DMS79 treated with DMSO at 0.1 percent for 48 hours (cell line): ENCODE measurements at places on chromosomes 6 and 20.

DNA sequence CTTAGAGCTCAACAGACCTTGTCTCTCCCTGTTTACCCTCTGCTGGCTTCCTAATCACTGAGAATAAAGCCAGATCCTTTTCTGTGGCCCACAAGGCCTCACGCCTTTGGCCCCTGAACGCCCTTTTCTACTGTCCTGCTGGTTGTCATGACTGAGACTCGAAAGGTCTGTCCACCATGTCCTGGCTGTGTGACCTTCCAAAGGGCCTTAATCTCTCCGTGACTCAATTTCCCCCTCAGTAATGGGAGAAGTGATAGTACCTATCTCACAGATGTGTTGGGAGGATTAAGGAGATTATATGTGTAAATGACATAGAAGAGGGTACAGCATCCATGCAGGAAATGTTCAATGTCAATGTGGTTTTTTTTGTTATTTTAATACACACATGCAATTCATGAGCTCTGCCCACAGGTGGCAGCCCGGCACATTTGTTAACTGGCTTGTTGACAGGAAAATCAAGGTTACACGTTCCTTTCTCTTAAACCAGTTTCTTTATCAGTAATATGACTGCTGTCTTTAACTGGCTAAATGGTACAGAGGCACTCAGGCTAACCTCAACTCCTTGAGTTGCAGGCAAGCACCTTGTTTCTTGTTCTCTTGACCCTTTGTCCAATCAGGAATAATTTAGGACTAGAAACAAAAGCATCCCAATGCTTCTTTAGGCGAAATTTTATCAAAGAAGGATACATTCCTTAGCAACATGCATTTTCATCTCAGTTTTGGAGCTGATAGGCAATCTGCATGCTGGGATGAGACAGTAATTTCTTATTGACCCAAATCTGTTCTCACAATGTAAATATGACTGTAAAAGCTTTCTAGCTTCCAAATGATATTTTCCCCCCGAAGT, 16.6 kb downstream of the SLC22A1 start:
- no peak for DNase-seq

- DNase-seq: no peak
Observed at GRCh38 chr6:47070461-47070860, 28.3 kb upstream of the ADGRF1 start.

DNA sequence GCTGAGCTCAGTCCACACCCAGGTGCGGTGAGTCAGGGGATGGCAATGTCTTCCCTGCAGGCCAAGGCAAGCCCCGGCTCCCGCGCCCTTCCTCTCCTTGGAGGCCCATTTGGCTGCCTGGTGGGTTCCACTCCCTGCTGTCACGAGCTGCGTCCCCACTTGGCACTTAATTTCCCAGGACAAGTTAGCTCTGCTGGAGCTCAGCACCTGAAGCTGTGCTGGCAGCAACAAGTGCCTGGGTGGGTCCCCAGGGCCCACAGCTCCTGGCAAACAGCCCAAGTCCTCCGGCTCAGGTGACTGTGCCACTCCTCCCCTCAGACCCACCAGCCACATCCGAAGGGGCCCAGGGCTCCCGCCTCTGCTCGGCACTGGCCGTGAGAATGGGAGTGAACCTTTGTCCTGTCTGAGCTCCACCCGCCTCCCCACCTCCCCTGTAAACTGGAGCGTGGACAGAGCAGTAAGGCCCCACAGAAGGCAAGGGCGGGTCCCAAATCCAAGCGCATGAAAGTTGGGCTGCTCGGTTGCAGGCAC, 16.9 kb downstream of the LAMA5 start:
- DNase-seq: peak; percentile 65

- DNase-seq: no peak
Observed at GRCh38 chr6:46080111-46080510, 49.7 kb upstream of the ENPP4 start.
